Left renal cortex interstitium (tissue), 4 donors: ENCODE measurements at places on chromosomes 13 and 19.

- DNase-seq = no peak
Observed at GRCh38 chr13:50378509-50379044, 363.3 kb downstream of the KCNRG start.

GRCh38 chr13:70523622-70524021, 415.4 kb upstream of the KLHL1 start:
- DNase-seq = no peak

GRCh38 chr13:24218977-24219376, 58.5 kb downstream of the SPATA13 start:
- DNase-seq = no peak

DNA sequence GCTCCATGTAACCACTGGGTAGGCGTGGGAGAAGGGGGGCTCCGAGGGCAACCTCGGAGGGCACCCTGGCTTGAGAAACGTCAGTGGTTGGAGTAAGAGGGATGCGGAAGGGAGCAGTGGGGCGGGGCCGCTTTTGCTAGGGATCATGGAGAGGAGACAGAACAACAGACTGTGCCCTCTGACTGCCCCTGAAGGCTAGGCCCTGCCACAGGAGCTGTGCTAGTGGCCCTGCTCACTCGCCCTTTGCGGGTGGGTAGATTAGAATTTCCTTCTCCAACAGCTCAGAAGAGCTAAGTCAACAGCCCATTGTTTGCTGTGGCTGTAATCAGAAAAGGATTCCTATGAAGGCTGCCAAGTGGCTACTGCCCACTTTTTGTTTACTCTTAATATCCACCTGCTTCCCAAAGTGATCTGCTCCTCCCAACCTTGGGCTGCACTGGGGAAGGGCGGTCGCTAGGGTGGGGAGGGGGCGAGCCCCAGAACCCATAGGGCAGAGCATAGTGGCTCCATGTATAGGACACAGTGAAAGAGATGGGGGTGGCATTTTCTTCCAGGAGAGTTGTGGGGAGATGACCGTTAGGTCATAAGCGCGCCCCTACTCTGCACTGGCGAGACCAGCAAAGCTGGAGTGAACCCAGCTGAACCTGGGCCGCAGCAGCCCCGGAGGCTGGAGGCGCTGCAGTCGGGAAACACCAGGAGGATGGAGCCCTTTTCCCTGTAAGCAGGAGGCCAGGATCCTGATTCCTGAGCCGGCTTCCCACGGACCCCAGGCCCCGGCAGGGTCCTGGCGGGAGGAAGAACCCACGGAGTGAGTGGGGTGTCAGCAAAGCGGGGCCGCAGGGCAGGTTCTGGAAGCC, 1.9 kb upstream of the C1QTNF9 start:
- DNase-seq = no peak

DNA sequence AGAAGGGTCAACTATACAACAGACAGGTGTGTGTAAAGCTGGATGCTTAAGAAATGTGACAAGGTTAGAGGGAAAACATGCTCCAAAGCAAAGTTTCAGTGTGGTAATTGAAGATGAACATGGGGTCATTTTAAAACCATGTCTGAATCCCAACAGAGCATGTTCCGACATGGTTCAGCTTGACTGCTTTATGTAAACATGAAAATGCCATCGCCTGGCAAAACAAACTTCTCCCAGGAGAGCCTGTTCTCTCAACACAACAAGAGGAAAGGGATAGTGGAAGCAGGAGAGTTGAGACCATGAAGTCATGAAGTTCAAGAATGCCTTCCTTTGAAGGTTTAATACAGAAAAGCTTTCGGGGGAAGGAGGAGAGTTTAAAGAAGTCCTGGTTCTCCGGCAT, 85.8 kb downstream of the EPSTI1 start:
- DNase-seq = no peak

DNA sequence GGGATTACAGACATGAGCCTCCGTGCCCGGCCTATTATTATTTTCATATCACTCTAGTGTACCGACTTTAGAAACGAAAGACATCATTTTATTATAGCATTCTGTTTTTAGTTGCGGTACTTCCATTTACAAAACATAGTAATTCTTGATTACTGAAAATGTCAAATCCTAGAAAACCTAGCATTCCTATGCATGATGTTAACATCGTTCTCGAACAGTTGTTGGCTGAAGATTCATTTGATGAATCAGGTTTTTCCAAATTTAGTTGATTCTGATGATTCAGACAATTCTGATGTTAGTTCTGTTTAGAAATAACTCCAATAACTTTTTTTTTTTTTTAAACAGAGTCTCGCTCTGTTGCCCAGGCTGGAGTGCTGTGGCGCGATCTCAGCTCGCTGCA, 11.5 kb upstream of the MTRF1 start:
- no peak for DNase-seq

DNA sequence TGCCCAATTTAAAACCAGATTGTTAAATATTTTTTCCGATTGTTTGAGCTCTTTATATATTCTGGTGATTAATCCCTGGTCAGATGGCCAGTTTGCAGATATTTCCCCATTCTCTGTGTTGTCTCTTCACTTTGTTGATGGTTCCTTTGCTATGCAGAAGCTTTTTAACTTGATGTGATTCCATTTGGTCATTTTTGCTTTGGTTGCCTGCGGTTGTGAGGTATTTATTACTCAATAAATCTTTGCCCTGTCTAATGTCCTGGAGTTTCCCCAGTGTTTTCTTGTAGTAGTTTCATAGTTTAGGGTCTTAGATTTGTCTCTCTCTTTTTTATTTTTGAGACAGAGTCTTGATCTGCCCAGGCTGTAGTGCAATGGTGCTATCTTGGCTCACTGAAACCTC, 23.8 kb upstream of the LMO7 start:
- DNase-seq = no peak

- no peak for DNase-seq
Observed at GRCh38 chr13:80244574-80244973, 96.4 kb downstream of the SPRY2 start.

DNA sequence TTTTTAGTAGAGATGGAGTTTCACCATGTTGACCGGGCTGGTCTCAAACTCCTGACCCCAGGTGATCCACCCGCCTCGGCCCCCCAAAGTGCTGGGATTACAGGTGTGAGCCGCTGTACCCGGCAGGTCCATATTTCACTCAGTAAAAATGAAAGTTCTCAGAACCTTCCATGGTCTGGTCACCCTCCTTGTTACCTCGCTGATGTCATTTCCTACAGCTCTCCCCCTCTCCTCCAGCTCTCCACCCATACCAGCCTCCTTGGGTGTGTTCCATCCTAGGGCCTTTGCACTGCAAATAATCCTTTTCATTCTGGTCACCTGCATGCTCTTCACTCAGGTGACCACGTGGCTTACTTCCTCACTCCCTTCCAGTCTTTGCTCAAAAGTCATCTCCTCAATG, 78.2 kb upstream of the TNFSF11 start:
- DNase-seq = no peak

DNA sequence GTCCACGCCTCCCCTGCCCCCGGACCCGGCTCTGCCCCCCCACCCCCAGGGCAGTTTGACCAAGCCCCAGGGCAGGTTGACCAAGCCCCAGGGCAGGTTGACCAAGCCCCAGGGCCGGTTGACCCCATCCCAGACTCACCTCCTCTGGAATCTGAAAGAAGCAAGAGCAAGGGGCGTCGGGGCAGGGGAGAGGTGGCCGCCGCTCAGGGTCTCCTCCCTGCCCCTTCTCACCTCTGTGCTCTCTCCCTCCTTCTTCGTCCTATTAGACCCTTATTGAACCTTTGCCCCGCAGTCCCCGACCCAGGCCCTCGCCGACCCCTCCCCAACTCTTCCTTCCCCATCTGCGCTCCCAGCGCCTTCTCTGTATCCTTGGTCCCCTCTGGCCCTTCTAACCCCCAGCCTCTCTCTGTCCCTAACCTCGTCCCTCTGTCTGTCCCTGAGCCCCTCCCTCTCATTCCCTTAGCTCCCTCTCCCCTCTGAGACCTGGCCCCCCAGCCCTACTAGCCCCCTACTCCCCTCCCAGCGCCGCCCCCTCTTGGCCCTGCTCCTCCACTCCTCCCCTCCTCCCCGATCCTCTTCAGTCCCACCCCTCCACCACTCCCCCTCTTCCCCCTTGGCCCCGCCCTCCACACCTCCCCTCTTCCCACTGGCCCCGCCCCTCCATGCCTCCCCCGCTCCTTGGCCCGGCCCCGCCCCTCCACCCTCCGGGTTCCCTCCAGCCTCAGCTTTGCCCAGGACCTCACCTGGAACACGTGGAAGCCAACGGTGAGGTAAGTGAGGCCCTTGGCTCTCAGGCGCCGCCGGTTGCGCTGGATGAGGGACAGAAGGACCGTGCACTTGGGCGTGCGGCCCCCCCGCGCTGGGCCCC, 7.6 kb downstream of the CAPN12 start:
- no peak for DNase-seq

- DNase-seq = no peak
Observed at GRCh38 chr19:49004964-49005614, 11.4 kb downstream of the RUVBL2 start.

DNA sequence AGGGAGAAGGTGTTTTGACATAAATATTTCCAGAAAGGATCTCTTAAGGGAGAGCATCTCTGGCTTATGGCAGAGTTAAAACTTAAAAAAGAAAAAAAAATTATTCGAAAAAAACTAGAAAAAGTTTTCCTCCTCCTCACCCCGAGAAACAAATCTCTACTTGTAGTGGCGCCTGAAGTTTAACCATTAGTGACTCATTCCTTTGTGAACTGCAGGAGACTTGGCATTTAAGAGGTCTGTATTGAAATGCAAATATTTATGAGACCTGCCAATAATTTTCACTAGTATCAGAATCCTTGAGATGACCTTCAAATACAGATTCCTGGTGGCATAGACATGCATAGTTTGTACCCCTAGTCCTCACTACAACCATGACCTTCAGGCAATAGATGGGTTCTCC, 64.9 kb upstream of the MED4 start:
- no peak for DNase-seq

DNA sequence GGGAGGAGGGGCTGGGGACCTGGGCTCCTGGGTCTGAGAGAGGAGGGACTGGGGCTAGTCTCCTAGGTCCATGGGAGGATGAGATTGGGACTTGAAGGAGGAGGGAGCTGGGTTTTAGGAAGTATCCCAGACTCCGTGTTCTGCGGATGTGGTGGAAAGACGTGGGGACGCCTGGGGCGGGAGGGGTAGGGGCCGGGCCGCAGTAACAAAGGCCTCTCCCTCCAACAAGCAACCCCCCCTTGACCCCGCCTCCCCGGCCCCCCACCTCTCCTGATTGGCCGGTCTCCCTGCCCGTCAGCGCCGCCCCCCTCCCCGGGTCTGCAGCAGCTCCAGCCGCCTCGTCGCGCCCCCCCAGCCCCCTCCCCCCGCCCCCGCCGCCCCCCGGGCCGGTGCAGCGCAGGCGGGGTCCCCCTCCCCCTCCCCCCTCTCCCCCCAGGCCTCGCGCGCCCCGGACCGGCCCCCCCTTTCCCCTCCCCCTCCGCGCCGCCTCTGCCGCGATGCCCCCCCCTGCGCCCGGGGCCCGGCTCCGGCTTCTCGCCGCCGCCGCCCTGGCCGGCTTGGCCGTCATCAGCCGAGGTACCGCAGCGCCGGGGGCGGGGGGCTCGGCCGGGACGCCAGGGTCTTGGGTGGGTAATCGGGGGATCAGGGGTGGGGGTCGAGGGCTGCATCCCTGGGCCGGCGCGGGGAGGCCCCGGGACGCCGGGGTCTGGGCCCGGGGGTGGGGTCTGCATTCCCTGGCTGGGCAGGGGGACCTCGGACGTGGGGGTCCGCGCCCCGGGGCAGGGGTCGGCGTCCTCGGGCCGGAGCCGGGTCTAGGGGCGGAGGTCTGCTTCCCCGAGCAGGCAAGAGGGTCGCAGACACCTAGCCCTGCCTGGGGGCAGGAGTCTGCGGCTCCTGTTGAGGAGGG, at the start of gene IGLON5:
IGLON5 (plus strand) TSS at position 294 of the 907 bp plus-strand sequence; CDS start at position 498, 204 bp downstream.
- DNase-seq = no peak

- peak; percentile 34 for DNase-seq
Observed at GRCh38 chr19:17830567-17831418, 9.5 kb upstream of the INSL3 start.

DNA sequence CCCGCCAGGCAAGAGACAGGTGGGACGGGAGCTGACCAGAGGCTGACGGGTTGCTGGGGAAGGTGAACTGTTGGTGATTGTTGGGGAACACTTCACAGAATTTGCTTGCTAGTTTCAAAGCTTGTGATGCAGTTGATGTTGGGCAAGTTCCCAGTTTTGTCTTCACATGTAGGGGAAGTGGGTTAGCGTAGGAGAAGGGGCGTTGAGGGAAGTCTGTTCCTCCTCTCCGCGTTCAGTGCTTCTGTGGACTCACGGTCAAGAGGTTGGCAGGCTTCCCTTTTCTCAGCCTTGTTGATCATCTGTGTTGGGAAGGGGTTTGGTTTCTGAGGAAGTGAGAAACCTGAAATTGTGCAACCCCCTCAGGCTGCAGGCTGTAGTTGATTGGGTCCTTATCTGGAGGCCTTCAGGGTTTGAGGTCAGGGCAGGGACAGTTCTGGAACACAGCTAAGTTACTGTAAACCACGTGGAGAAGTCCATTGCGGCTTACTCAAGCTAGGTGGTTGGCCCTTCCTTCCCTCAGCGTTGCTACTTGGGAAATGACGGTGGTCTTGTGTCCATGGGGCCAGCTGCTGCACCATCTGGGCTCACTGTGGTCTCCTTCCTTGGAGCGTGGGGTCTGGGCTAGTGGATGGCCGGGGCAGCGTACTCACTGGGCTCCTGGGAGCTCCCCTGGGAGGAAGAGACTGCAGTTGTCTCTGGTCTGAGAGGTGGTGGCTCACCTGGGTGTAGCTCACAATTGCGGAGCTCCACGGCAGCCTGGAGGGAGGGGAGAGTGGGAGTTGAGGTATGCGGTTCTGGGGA, 7.5 kb downstream of the RPS9 start:
- DNase-seq = no peak

GRCh38 chr13:30712536-30713532, 22.5 kb upstream of the ALOX5AP start:
- DNase-seq = no peak

- no peak for DNase-seq
Observed at GRCh38 chr13:45353895-45354294, 12.9 kb upstream of the TPT1 start.

DNA sequence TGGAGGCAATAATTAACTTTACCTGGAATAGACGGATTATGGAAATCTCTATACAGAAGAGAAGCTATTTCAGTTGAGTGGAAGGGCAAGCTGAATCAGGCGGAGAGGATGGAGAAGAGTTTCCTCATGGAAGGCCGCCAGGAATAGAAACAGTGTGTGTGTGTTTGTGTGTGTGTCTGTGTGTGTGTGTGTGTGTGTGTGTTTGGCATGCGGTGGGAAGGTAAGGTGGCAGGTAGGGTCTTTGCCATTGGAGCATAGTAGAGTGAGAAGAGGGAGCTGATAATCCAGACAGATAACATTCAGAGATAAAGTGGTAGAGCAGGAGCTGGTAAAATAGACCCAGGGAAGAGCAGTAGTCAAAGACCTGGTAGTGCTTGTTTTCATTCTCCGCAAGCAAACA, 9.2 kb upstream of the HS6ST3 start:
- no peak for DNase-seq

GRCh38 chr13:75255653-75256052, 226.3 kb downstream of the TBC1D4 start:
- DNase-seq = no peak

DNA sequence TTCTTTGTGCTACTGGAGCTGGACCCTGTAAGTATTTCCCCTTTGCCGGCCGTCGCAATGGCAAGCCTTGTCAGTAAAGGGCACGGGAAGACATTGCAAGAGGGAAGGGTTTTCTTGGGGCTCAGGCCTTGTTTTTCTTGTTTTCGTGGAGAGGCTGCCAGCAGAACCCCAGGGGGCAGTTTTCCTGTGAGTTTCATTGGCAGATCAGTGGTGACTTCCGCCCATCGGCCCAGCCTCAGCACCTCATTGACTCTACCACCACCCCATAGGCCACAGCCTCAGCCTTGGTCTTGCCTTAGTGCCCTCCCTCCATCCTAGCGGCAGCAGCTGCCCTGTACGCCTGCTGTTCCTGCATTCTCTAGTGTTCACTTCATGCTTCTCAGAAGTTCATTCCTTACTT, 61.5 kb downstream of the GJA3 start:
- no peak for DNase-seq

GRCh38 chr19:5893907-5894703, 9.5 kb downstream of the NDUFA11 start:
- DNase-seq = no peak
